ENCODE measurements at places on chromosomes 11 and 22. TPM values are rescaled to one million over a fixed set of nuclear protein-coding genes. Genes with fewer than 3 reads are reported as not detected.

Gene CCDC87
- polyA plus RNA-seq, result 0.08 TPM

Gene OR8A1
- polyA plus RNA-seq, result not detected

Gene LAMTOR1
- polyA plus RNA-seq, result 214 TPM

DNA sequence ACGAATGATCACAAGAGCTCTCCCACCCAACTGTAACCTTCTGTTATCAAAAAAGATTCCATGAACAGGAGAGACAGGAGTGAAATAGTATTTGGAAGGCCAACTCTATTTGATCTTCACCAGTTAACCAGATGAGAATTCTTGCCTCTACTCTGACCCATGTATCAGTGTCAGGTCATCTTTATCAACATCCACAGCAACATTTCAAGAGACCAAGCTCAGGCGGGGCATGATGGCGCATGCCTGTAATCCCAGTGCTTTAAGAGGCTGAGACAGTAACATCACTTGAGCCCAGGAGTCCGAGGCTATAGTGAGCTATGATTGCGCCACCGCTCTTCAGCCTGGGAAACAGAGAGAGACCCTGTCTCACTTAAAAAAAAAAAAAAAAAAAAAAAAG, 62.3 kb downstream of the GAB2 start:
- H3K36me3 ChIP-seq, result no peaks in the 10 kb centered on the region
- no peak overlapping the region for H3K27ac ChIP-seq
- no peak for DNase-seq
- no peak overlapping the region for H3K4me3 ChIP-seq
- peaks cover 14% of the 10 kb centered on the region for H3K4me1 ChIP-seq

GRCh38 chr22:39409516-39410029, 10.0 kb downstream of the TAB1 start:
- H3K27ac ChIP-seq, result no peak overlapping the region
- no peaks in the 10 kb centered on the region for H3K4me1 ChIP-seq
- no peak for DNase-seq

- H3K27me3 ChIP-seq, result no peaks in the 10 kb centered on the region
- no peak for DNase-seq
- no peak overlapping the region for H3K4me3 ChIP-seq
- no peak overlapping the region for H3K27ac ChIP-seq
- H3K36me3 ChIP-seq, result no peaks in the 10 kb centered on the region
- H3K4me1 ChIP-seq, result no peaks in the 10 kb centered on the region
Observed at GRCh38 chr11:11471201-11471600, 118.2 kb upstream of the CSNK2A3 start.

DNA sequence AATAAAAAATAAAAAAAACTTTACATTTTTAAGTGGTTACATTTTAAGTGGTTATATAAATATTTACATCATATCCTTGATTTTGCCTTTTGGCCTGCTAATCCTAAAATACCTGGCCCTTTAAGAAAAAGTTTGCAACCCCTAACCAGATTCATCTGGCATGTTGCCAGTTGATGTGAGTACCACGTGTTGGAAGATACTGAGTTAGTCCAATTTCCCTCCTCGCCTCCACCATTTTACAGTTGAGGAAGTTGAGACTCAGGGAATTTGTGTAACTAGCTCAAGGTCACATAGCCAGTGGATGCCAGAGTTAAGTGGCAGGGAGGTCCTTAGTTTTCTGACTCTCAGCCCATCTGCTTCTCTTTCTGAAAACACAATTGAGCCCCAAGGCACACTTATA, 5.1 kb downstream of the ELF5 start:
- no peaks in the 10 kb centered on the region for H3K4me1 ChIP-seq
- no peaks in the 10 kb centered on the region for H3K36me3 ChIP-seq
- H3K4me3 ChIP-seq, result no peak overlapping the region
- no peaks in the 10 kb centered on the region for H3K27me3 ChIP-seq

DNA sequence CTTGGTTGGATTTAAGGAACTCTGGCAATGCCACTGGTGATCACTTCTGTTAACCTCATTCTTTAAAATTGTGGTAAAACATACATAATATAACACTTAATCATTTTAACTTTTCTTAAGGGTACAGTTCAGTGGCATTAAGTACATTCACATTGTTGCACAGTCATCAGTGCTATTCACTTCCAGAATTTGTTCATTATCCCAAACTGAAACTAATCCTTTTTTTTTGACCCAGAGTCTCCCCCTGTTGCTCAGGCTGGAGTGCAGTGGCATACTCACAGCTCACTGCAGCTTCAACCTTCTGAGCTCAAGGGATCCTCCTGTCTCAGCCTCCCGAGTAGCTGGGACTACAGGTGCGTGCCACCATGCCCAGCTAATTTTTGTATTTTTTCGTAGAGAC, 10.6 kb downstream of the ELF5 start:
- no peak overlapping the region for H3K4me3 ChIP-seq
- H3K27ac ChIP-seq, result no peak overlapping the region
- no peaks in the 10 kb centered on the region for H3K36me3 ChIP-seq
- no peaks in the 10 kb centered on the region for H3K4me1 ChIP-seq
